NCI-H446 (cell line): ENCODE measurements at places on chromosomes 6 and 20.

- DNase-seq = no peak
Observed at GRCh38 chr6:159301810-159302593, 132.8 kb downstream of the FNDC1 start.

GRCh38 chr6:29629571-29629970, 3.4 kb downstream of the GABBR1 start:
- no peak for DNase-seq

DNA sequence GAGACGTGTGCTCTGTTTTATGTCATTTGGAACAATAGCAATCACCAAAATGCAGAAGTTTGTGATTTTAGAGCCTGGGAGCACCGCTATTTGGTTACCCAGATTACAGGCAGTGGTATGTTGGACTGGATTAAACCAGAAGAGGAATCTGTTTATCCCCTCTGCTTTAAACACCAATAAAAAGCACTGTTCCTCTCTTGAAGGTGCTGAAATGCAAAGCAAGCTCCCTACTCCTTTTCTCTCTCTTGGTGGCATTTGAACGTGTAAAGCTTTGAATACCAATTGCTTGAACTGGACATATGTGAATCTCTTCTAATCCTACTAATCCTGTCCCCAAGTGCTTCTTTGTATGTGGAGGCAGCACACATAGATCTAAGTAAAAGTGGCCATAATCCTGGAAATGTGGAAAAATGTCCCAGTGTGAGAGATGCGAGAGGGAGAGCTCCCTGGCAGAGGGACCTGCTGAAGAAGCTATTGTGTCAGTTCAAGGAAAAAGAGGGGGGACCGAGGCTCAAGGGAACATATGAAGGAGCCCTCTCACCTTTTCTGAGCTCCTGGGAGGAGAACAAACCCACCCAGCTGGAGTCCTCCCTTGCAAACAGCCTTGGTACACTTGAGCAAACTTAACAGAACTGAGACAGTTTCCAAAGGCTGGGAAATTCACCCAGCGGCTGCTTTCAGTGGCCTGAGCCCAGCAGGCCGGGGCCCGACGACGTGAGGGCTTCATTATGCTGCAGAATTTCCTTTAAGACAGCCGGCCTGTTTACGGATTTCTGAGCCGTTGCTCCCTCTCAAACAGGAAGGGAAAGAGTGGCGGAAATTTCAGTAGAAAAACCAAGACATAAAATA, 18.8 kb upstream of the OLIG3 start:
- no peak for DNase-seq

GRCh38 chr6:66940003-66940402, 1233.0 kb upstream of the EYS start:
- peak; percentile 35 for DNase-seq

- no peak for DNase-seq
Observed at GRCh38 chr20:38094373-38094891, 60.9 kb downstream of the RPRD1B start.

DNA sequence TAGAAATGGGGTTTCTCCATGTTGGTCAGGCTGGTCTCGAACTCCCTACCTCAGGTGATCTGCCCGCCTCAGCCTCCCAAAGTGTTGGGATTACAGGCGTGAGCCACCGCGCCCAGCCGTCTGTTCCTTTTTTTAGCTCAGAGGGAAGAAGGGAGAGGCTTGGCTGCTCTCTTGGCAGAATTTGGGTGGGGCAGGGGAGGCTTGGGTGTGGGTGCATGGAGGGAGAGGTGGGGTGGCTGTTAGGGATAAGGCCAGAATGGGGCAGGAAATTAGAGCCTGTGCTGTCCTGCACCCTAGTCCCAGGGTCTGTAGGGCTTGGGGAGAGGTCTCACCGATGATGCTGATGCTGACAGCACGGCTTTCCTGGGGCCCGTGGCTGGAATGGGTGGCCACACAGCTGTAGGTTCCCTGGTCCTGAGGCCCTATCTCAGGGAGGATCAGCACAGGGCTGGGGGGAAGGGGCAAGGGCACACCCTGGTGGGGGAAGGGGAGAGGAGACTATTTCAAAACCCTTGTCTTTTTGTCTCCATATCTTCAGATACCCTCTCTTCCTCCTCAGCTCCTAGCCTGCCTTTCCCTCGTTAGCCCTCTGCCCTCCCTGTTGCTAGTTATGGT, 2.0 kb downstream of the AGER start:
- DNase-seq = no peak

GRCh38 chr6:11769811-11770545, 8.6 kb downstream of the ADTRP start:
- DNase-seq = no peak
